ENCODE measurements at places on chromosomes 1 and 21.
A peak's percentile ranks its signal among the peaks of the same experiment; 100 is the strongest.

DNA sequence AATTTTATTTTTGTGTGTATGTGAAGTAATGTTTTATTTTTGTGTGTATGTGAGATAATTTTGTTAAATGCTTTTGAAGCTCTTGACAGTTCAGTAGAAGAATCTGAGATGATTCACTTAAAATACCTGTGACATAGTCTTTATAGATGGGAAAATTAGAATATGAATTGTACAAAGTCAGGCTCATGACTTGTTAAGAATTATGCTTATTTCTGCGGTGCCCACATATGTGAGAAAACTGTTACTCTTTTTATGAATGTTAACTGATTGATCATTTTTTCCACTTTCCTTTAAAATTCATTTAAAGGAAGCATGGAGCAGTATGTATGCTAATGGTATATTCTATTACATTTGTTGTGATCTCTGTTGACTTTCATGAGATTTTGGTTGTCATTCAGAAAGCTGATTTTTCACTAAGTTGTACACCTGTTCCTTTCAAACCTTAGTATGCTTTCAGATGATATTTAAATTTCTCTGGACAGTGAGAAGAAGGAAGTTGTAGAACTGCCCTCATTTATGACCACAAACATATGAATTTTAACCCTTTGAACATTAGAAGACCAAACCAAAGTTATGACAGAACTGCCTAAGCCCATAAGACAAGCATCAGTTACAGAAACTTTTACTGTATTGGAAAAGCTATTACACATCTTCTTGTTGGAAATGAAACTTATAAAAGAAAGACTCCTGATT lies 110.1 kb downstream of the POU2F1 start:
- no peak for DNase-seq

DNA sequence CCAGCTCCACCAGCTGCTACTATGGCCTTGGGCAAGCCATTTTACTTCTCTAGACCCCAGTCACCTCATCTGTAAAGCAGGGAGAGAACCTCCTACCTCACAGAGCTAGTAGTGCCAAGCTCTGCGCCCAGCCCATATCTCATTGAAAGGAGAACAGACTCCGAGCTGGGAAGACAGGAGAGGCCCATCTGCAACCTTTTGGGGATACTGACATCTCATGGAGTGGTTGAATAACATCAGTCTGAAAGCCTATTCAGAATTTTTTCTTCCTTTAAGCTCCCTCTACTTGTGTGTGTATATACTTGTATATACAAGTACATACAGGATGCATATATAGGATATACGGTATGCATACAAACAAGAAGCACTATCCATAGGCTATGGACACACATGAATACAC lies 279.5 kb upstream of the POU3F1 start:
- no peak for DNase-seq

DNA sequence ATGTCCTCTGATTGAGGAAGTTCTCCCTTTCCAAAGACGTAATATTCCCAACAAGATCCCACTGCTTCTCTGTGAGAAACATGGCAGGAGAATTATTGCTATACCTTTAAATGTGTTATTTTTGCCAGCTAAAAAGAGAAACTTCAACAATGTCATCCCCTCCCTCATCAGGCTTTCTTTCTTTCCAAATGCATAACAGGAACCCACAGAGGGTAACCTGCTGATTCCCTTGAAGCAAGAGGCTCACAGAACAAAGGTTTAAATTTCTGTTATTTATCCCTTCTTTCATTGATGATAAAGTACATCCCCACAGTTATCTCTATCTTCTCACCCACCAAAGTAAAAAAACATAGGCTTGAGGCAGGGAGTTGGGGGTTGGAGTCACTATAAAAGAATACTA lies 102.1 kb downstream of the SLC30A10 start:
- DNase-seq = no peak

- DNase-seq = no peak
Measured at GRCh38 chr1:165910764-165911421, 83.5 kb downstream of the UCK2 start.

- peak; percentile 54 for DNase-seq
Measured at GRCh38 chr21:42117229-42117966, 46.3 kb downstream of the UMODL1 start.

DNA sequence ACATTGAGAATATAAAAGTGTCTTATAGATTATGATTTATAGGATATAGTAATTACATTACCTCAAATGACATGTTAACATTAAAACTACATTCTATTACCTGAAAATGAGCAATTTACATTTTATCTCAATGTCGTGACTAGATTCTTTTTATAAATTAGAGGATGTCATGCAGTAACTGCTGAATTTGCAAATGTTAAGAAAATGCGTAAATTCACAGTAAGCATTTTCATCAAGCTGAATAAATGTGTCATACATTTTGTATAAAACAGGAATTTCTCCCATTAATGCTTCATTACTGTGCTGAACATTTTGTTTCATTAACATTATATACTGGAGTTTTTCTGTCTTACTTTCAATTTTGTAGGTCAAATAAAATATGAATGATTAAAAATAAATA lies 1460.7 kb upstream of the B3GALT2 start:
- no peak for DNase-seq

Measured in NCI-H748 treated with DMSO at 0.1 percent for 48 hours (cell line).